ENCODE measurements at places on chromosomes 5 and 9.

GRCh38 chr5:31827867-31828266 is 188.9 kb downstream of the PDZD2 start:
- DNase-seq: no peak

DNA sequence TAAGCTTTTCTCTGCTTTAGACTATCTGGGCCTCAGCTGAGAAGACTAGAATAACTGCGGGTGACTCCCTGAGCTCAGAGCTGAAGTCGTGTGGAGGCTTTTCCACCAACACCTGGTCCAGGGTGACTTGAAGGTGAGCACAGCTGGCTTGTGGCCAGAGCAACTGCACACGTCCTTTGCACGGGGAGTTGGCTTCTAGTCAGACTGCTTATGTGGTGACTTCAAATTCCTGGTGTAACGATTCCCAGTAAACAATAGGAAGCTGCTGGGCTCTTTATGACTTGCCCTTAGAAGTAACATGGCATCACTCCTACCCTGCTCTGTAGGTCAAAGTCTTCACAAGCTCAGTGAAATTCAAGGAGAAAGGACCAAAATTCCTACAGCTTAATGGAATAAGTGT is 800.6 kb upstream of the CDH6 start:
- no peak for DNase-seq

GRCh38 chr5:1442222-1443145 is 2.8 kb downstream of the SLC6A3 start:
- DNase-seq: no peak

- no peak for DNase-seq
Measured at GRCh38 chr9:137009938-137010732, 13.8 kb upstream of the CLIC3 start.

- no peak for DNase-seq
Measured at GRCh38 chr5:167688341-167689130, 602.9 kb upstream of the WWC1 start.

DNA sequence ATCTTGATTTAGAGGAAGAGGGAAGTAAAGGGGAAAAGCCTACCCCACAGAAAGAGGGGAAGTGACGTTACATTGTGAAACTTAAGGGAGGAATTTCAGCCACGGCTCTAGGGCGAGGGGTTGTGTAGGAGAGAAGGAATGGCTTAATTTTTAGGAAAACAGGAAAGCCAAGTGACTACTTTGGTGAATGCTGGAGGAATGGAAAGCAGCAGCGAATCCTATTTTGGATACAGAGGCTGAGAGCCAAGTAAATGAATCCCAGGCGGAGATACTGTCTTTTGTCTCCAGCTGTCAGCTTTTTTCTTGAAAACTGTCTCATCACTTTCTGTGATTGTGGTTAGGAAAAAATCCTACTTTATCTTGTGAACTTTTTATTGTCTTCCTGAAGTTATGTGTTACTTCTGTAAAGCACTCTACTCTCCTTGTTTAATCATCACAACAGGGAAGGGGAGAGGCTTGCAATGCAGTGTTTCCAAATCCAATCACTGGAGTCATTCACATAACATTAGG is 188.4 kb downstream of the TSSK1B start:
- DNase-seq: peak; percentile 18

Data from KBM-7 (cell line).